Smooth muscle cell of the brain vasculature (primary cell): ENCODE measurements at places on chromosomes 3 and 15.
A peak's percentile ranks its signal among the peaks of the same experiment; 100 is the strongest.

DNA sequence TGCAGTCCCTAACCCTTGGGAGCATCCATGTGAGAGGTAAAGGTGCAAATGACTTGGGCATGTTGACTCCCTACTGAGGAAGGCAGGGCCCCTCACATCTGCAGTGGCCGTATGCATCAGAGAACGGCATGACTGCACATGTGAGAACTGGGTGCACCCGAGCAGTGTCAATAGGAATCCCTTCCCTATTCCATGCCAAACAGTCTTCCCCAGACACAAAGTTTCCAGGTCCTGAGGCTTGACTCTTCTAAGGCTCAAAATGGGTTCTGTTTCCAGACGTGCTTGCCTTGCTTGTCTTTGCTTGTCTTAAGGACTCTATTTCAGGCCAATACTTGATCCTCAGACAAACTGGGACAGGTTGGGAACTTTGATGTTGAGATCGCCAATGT lies 20.5 kb upstream of the ANPEP start:
- DNase-seq, result no peak

DNA sequence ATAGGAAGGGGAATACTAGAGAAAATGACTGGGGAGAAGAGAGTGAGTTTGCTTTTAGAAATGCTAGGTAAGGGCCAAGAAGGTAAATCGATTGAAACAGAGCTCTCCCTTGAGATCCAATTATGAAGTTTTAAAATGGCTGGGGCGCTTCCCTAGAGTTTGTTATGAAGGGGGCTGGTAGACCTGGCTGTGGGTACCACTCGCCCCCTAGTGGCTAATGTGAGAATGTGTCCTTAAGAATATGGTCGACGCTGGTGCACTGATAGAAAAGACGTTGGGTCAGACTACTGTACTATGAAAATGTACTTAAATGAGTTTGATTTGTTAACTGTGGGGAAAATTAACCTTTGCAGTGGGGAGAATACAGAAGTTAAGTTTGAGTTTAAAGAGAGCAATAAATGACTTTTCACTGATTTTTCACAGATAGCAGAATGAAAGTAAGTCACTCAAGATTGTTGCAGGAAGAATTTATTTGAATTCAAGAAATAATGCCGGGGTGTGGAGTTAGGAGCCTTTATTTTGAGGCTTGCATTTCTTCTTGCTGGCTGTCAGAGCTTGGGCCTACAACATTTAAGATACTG lies 9.2 kb downstream of the TMPRSS7 start:
- peak; percentile 50 for DNase-seq

- DNase-seq, result no peak
Measured at GRCh38 chr3:76991165-76991564, 48.7 kb upstream of the ROBO2 start.

GRCh38 chr3:106213954-106214353 lies 345.1 kb upstream of the CBLB start:
- no peak for DNase-seq

GRCh38 chr3:84963137-84963536 lies 4.3 kb downstream of the CADM2 start:
- no peak for DNase-seq

DNA sequence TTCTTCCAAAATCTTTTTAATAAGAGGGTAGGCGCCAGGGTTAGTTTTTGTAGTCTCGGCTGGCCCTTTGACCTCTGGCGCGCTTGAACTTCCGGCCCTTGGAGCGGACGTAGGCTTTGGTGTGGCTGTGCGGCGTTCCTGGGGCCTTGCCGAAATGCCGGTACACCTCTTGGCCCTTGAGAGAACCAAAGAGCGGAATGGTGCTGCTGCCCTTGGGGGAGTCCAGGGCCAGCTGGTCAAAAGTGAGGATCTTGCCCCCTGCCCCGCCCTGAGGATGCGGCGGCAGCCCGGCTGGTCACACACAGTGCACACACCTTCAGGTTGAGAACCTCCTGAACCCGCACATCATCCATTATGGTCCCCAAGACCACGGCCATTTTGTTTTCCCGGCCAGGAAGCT lies 20.0 kb upstream of the CHRNB4 start:
- no peak for DNase-seq

GRCh38 chr3:74801924-74802323 lies 187.5 kb upstream of the CNTN3 start:
- DNase-seq, result no peak

GRCh38 chr15:84834969-84835368 lies 17.8 kb downstream of the ALPK3 start:
- DNase-seq, result no peak

- DNase-seq, result no peak
Measured at GRCh38 chr3:56744016-56744415, 57.7 kb downstream of the ARHGEF3 start.

DNA sequence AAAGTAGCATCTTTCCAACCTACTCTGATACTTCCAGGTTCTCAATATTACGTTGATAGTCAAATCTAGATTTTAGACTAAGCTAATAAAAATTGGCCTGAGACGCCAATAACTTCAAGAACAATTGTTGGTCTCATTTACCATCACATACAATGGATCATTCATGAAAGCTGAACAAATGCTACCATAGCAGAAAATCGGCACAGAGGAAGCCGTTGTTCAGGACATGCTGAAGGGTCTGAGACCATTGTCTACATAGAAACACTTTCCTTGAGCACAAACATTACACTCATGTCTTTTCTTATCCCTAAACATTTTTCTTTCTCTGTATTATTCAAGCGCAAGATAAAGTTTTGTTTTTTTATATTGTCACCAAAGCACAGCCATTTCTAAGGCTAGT lies 37.2 kb upstream of the FHIT start:
- no peak for DNase-seq

DNA sequence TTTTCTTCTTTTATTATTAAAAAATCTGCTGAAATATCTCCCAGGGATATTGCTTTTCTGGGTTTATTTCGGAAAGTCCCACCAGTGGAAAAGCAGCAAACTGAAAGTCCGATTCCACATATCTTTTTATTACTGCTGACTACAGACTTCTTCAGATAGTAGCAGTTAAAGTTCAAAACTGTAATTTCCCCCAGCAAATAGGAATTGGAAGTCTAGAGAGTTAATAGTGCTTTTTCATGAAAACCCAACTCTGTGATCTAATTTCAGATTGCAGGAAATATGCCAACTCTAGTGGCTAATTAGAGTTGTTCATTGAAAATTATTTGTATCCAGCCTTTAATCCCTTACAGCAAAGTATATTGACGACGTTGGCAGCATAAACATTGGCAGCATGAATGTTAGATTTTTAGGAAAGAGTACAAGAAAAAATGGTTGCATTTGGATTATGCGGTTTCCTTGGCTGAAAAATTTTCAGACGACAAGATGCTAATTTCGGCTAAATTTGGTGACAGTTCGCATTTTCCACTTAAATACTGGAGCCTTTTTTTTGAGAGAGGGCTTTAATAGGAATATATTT lies 472.9 kb upstream of the CBLB start:
- DNase-seq, result no peak

- DNase-seq, result no peak
Measured at GRCh38 chr15:74392451-74392830, 25.0 kb upstream of the CYP11A1 start.

GRCh38 chr3:13713396-13713795 lies 164.5 kb downstream of the FBLN2 start:
- DNase-seq, result no peak

DNA sequence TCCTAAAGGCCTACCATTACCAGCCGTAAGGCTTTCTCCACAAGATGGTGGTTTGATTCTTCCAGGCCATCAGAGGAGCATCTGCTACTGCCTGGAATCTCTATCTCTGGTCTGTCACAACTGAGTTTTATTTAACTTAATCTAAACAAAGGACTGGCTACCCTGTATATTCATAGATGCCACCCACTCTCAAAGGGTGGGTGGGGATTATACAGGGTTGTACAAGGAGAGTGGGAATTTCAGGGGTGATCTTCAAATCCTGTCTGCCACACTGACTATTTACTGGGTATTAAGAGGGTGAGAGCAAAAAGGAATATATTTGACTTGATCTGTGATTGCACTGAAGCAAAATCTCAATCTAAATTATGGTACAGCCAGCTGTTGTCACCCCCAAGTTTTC lies 253.3 kb downstream of the MBNL1 start:
- DNase-seq, result no peak

- no peak for DNase-seq
Measured at GRCh38 chr15:56672721-56673120, 60.6 kb downstream of the ZNF280D start.
